ENCODE measurements at places on chromosomes 5 and 9.

- no peak for DNase-seq
Measured at GRCh38 chr5:41266377-41266776, 53.0 kb upstream of the C6 start.

DNA sequence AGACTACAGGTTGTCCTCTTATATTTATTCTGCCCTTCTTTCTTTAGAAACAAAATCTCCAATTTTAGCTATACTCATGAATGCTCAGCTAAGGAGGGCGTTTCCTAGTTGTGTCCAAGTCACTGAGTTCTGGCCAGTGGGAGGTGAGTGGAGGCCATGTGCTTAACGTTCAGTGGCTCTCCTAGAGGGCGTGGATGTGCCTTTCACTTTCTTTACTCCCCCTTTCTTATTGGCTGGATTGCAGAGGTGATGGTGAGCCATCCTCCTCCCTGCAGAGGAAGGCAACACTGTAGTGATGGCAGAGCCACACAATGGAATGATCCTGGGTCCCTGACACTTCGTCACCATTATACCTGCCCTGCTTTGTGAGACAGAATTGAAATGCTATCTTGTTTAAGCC is 54.6 kb downstream of the ALG2 start:
- no peak for DNase-seq

DNA sequence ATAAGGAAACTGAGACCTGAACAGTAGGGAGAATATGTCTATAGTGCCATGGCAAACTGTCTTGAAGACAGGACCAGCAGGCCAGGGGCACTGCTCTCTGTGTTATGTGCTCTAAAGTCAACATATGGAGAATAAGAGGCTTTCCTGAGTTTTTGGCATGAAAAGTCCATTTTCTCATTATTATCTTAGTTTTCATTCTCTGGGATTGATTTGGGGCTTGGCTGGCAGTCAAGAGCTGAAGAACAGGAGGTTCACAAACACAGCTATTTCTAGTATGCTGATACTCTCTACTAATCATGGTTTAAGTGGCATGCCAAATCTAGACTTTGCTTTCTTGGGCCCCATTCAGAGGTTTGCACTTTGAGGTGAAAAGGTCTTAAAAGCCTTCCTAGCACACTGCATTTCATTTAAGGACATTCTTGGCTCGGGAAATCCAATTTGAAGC is 404.4 kb downstream of the ZNF608 start:
- DNase-seq = no peak

DNA sequence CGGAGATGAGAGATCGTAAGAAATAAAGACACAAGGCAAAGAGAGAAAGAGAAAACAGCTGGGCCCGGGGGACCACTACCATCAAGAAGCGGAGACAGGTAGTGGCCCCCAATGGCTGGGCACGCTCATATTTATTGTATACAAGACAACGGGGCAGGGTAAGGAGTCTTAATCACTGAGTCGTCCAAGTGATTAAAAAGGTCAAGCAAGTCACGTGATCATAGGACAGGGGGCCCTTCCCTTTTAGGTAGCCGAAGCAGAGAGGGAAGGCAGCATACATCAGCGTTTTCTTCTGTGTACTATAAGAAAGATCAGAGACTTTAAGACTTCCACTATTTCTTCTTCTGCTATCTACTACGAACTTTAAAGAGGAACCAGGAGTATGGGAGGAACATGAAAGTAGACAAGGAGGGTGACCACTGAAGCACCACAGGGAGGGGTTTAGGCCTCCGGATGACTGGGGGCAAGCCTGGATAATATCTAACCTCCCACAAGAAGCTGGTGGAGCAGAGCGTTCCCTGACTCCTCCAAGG is 24.6 kb upstream of the QSOX2 start:
- DNase-seq = no peak

DNA sequence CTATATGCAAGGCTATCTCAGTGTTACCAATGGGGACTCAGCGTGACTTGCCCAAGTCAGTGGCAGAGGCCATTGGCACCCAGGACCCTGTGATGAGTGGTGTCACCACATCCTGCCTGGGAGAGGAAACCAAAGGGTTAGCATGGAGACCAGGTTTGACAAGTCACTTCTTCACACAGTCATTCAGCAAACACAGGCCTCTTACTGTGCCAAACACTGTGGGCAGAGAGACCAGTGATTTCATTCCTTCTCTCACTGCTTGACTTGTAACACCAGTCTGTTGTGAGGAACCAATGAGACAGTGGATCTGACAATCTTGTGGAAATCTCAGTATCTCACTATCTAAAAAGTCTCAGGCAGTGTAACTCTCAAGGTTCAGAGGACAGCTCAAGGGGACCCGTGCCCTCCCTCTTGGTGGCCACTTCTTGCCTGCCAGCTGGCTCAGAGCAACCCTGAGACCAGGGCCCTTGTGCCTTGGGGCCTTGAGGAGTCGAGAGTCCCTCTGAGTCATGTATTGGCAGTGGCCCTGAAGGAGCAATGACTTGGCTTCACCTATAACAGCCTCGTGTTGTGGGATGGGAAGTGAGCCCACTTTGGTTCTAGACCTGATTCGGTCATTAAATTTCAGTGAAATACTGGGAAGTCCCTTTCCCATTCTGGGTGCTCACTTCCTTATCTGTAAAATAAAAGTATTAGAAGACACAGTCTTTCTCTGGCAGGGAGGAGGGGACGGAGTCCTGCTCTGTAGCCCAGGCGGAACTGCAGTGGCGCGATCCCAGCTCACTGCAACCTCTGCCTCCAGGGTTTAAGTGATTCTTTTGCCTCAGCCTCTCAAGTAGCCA is 1.6 kb downstream of the FABP6 start:
- no peak for DNase-seq

GRCh38 chr5:139243425-139243970 is 45.3 kb upstream of the SIL1 start:
- no peak for DNase-seq

- no peak for DNase-seq
Measured at GRCh38 chr9:111074395-111074794, 36.1 kb upstream of the LPAR1 start.

DNA sequence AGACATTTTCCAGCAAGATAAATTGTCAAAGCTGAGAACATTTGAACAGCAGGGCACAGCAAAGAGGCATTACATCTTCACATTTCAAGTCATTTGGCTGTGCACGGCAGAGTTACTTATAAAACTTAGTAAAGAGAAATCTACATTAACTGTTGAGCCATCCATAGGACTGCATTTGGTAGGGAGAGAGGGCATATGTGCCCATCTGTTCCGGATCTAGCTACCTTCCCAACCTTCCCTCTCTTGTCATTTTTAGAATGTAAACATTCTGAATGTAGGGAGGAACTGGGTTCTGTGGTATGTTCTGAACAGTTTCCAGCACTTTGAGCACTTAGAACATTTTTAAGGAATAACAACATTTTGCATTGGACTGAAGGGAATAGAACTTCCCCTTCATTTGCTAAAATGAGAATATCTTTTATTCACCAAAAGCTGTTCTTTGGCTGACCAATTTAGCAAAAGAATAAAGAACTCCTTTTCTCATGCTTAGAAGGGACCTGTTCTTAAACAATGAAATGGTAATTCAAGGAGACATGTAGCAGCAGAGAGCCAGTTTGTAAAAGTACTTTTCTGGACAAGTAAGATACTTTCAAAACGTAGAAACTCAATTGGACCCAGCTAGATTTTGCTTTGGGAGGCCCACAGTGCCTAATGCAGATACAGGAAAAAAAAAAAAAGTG is 104.4 kb downstream of the CETN3 start:
- DNase-seq = no peak

DNA sequence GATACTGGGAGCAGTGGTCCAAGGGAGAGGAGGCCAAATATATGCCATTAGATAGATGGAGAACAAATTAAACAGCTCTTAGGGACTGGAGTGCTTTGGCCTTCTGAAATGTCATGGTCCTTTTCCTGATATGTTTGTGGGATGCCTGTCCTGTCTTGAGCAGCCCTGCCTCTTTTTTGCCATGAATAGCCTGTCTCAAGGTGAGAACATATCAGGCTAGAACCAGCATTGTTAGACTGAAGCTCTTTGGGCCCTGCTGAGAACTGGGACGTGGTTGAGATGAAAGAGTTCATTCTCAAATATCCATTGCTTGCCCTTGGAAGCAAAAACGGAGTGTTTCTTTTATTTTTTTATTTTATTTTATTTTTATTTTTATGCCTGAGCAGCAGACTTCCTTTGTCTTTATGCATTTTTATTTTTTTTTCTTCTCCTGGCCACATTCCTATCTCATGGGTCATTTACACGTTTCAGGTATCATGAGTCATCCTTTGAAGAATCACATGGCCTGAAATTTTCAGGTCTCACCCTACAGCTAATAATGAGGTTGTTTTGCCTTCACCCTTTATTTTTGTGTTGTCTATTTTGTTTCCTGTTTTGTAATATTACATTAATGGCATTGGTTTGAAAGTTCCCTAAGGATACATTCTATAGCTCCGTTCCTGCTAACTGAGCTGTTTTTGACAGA is 371.4 kb downstream of the PSAT1 start:
- DNase-seq = no peak

DNA sequence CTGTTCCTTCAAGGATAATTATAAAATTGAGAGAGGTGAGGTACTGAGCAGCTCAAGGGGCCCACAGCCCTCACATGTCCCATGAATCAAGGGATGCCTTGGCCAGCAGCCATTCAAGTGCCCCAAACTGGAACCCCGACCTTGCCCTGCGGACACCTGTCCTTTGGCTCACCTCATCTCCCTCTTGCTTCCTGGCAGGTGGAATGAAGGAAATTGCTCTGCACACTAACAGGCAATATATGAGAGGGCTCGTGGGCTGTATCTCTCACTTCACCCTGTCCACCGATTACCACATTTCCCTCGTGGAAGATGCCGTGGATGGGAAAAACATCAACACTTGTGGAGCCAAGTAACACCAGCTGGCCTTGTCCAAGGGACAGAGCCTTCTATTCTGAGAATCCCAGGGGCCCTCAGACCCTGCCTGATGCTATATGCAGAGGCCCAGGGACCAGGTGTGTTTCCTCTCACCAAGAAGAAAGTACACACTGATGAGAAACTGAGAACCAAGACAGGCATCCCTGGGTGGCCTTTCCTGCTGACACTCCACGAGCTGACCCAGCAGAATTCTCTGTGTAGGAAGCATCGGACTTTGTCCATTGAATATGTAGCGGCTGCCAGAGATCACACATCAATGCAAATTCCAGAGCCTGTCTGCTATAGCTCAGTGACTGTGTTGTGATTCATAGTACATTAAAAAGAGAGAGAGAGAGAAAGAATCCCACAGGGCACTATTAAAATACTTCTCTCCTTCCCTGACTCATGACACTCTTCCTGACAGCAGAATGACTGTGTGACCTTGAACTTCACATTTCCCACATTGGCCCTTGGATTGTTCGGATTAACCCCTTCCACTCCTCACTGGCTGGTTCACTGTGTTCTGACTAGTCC is 92.6 kb downstream of the LIFR start:
- DNase-seq = no peak

GRCh38 chr5:31495336-31495735 is 36.6 kb downstream of the DROSHA start:
- DNase-seq = no peak

Data from NCI-H526 treated with DMSO at 0.1 percent for 48 hours (cell line).